Endodermal cell (in vitro differentiated cells): ENCODE measurements at places on chromosomes 7 and 10. TPM values are rescaled to one million over a fixed set of nuclear protein-coding genes. Genes with fewer than 3 reads are reported as not detected.
A peak's percentile ranks its signal among the peaks of the same experiment; 100 is the strongest.

The FAM25C gene
- total RNA-seq = not detected in 3 replicates

The TBC1D12 gene
- 6.3 and 7.0 TPM in 2 replicates for total RNA-seq

The SEMA3D gene
- total RNA-seq = 12.0 and 13.9 TPM in 2 replicates

The UPF2 gene
- total RNA-seq = 16.8 to 21.4 TPM (median 20.6 TPM) in 3 replicates

The LRIT1 gene
- total RNA-seq = not detected in 3 replicates

The ECHS1 gene
- 92.3 and 94.1 TPM in 2 replicates for total RNA-seq

The VSTM2A gene
- total RNA-seq = 0.12 TPM in 1 of 3 replicates, not detected in the others

The BAG3 gene
- 13.4 and 16.0 TPM in 2 replicates for total RNA-seq

The FEZF1 gene
- not detected in 3 replicates for total RNA-seq

- no peak for DNase-seq
These were observed 126.1 kb downstream of the ELAPOR2 start for GRCh38 chr7:86933295-86933845.

- DNase-seq = no peak
These were observed 71.8 kb downstream of the HHEX start for GRCh38 chr10:92761571-92761970.

GRCh38 chr7:38674513-38674912 is 43.3 kb upstream of the AMPH start:
- no peak for DNase-seq

GRCh38 chr10:72291019-72291532 is 17.4 kb downstream of the DDIT4 start:
- DNase-seq = no peak

DNA sequence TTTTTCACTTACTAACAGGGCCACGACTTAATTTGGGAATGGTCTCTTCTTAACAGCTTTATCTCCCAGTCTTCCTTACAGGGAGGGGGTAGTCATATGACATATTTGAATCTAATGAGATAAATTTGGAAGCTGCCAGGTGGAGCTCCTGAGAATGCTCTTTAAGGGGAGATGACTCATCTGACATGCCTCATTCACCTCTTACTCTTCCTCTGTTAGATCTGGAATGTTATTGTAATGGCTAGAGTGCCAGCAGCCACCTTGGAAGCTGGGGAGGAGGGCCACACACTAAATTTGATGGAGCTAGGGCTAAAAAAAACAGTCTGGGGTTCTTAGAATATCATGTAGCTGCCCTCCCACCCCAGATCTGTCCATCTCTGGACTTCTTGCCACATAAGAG is 22.7 kb downstream of the HECW1 start:
- peak; percentile 71 for DNase-seq

- no peak for DNase-seq
These were observed 28.6 kb downstream of the BEND7 start for GRCh38 chr10:13500201-13500600.

- DNase-seq = no peak
These were observed 243.0 kb downstream of the CACNA2D1 start for GRCh38 chr7:82200601-82201000.

DNA sequence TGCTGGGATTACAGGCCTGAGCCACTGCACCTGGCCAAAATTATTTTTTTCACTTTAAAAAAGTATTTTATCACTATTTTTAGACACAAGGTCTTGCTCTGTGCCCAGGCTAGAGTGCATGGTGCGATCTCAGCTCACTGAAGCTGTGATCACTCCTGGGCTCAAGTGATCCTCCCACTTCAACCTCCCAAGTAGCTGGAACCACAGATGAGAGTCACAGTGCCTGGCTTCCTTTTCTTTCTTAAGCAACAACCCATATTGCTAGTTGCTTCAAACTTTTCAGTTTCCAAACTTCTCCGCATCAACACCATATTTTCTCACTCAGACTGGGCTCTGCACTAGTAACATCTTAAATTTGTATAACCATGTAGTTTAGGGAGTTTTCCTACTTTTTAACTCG is 9.5 kb upstream of the SMC3 start:
- no peak for DNase-seq

GRCh38 chr10:1737222-1738061 is at the start of gene ADARB2:
TSS of gene ADARB2 (minus strand) at chr10:1737525.
- peak; percentile 95 for DNase-seq

DNA sequence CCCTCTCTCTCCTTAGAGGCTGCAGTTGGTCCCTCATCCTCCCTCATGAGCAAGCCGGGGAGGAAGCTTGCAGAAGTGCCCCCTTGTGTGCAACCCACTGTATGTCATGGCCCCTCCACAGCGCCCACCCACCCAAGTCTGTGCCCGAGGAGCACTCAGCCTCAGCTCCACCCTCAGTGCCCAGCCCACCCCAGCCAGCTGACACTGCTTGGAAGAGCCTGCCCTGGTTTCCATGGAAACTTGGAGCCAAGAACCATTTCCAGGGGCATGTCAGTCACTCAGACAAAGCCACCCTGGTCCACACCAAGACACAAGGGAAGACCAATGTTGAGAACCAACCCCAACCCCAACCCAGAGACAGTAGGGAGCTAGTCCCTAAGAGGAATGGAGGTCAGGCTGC is 79.5 kb downstream of the PAX2 start:
- DNase-seq = peak; percentile 35

DNA sequence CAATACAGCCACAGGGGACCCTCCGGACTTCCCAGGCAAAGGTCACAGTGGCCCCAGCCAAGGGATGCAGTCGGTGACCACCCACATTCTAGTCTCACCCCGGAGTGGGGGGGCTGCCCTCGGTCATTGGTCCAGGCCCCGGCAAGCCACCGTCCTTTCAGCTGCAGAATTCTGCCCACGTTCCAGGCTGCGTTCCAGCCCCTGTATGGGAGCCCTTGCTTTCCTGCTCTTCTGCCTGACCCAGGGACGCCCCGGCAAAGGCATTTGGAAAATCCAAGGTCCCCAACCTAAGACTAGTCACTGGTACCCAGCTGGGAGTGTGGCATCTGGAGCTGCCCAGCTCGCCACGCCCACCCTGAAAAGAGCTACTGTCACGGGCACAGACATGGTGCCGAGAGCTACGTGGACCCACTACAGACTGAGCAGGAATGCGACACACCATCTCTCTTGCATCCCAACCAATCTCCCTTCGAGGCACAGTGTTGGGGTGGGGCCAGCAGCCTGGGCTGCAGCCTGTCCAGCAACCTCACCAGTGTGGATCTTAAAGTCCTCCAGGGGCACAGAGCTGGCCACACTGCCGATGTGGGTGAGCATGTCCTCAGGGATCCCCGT is 18.6 kb downstream of the OGDHL start:
- no peak for DNase-seq

- no peak for DNase-seq
These were observed 160.7 kb downstream of the DPP6 start for GRCh38 chr7:154212861-154213260.

GRCh38 chr10:69475433-69475830 is 24.2 kb downstream of the TSPAN15 start:
- DNase-seq = no peak

DNA sequence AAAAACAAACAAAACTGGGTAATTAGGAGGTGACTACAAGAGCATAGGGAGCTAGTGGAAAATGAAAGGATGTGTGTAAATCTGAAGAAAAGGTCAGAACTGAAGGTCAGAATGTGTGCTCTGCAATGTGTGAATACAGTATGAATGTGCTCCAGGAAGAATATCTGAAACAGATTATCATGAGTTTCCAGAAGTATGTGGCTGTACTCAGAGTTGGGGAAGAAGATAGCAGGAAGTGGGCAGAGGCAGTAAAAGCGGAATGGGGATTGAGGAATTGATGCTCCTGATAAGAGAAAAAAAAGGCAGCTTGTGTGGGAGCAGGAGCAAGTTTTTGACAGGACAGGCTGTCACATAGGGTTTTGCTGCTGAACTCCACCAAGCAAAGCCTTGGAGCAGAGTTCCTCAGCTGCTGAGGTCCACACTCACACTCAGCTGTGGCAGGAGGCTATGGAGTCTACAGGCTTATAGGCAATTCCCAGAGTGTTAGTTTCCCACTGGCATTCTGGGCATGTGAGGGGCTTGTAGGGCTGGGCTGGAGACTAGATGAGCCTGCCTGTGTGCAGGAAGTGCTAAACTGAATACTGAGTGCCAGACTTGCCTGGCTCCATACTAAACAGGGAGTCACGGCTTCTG is 22.9 kb downstream of the H2AZ2 start:
- DNase-seq = no peak

- DNase-seq = no peak
These were observed 7.1 kb downstream of the CCDC126 start for GRCh38 chr7:23604296-23604640.
